ENCODE measurements at places on chromosomes 2 and 18.

- no peak for DNase-seq
Observed at GRCh38 chr2:29528891-29529520, 392.4 kb downstream of the ALK start.

GRCh38 chr2:19671916-19672315 lies 229.9 kb downstream of the TTC32 start:
- no peak for DNase-seq

- DNase-seq: no peak
Observed at GRCh38 chr18:25033747-25034471, 318.1 kb downstream of the ZNF521 start.

- no peak for DNase-seq
Observed at GRCh38 chr2:203744091-203744490, 37.7 kb downstream of the CD28 start.

GRCh38 chr18:33878213-33878612 lies 300.2 kb downstream of the ASXL3 start:
- DNase-seq: no peak

DNA sequence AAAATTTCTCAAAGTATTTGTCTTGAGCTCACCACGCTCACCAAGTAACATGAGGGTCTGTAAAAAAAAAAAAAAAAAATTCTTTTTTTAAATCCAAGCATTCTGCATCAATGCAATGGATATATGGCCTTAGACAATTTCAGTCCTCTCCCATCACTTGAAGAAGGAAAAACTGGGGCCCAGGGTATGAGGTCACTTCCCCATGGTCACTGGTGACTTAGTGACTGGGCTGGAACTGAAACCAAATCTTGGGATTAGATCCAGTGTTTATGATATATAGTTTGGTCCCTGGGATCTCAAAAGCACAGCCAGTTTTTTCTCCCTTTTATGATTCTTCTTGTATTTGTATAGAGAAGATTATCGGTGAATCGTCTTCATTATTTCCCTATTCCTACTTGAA lies 477.9 kb upstream of the TNP1 start:
- DNase-seq: no peak

- DNase-seq: peak; percentile 85
Observed at GRCh38 chr2:28810384-28811285, at the start of gene SPDYA. SPDYA (plus strand) TSS chr2:28810834; CDS start chr2:28816015, 5,181 bp downstream.

DNA sequence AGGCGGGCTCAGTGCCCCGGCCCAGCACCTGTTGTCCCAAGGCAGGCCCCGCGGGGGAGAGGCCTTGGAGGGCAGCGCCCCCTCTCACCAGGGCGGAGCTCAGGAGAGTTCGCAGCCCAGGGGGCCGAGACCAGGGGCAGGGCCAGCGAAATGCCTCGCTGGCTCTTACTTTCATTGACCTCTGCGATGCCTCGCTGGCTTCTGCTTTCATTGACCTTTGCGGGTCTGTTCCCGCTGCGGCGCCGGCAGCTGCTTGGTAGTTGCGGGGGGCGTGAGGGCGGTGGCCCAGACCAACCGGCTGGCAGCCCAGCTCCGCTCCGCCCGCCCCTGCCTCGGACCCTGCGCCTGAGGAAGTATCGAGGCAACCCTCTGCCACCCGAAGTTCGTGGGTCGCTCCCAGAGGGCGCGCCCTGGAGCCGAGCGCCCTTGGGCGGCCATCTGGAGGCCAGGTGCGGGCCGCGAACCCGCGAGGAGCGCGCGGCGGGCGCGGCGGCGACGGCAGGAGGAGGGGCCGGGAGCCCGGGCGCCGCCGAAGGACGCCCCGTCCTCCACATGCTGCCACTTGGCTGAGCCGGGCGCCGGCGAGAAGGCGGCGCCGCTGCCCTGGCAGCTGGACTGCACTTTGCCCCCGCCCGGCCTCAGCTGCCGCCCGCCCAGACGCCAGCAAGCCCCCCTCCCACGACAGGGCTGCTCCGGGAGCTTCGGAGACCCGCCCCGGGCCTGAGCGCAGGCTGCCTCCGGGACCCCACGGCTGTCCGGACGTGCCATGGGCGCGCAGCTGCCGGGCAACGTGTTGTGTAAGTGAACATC lies 118.0 kb upstream of the MSTN start:
- peak; percentile 16 for DNase-seq

- no peak for DNase-seq
Observed at GRCh38 chr18:37230768-37231167, 334.8 kb downstream of the CELF4 start.

GRCh38 chr18:9421901-9422327 lies 53.4 kb upstream of the RALBP1 start:
- no peak for DNase-seq

- no peak for DNase-seq
Observed at GRCh38 chr2:59690849-59691248, 862.6 kb downstream of the BCL11A start.

- no peak for DNase-seq
Observed at GRCh38 chr2:169806586-169806985, 7.9 kb downstream of the SSB start.

DNA sequence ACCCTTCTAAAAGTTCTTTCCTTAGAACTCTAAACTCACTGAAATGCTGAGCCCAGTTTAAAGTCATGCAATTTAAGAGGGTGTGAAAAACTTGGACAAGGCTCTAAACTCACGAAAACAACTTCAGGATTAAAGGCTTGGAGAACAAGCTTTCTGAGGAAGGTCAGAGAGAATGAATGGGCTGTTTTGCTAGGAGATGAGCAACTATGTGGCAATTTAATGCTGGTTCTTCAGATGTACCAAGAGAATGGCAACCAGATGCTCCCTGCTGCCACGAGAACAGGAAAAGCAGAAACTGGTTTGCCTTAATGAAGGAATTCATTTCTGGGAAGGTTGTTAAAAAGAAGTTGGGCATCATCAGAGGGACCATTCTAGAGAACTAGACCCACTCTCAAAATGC lies 77.8 kb upstream of the PMAIP1 start:
- DNase-seq: no peak

- no peak for DNase-seq
Observed at GRCh38 chr2:157786663-157787363, 89.3 kb downstream of the ACVR1 start.

DNA sequence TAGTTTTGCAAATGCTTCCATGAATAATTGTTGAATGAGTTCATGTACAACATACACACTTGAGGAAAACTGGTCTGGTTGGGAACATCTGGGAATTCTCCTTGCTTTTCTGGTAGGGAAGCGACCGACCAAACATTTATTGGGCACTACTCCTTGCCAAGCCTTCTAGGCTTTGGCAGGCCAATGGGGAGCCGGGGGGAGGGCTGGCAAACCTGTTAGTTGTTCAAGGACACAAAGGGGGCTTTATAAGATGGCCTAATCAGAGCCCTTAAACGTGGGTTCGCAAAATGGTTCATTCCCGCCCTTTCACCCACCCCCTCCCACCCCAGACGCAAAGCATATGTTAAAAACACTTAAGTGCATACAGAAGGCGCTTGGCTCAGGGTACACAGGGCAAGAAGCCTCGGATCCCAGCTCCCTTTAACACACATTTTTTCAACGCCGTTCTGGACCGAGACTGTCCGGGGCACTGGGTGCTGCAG lies 844 bp upstream of the VSNL1 start:
- no peak for DNase-seq

GRCh38 chr2:147182260-147182659 lies 662.6 kb upstream of the ACVR2A start:
- no peak for DNase-seq

- peak; percentile 4 for DNase-seq
Observed at GRCh38 chr2:40797120-40797519, 345.2 kb upstream of the SLC8A1 start.

DNA sequence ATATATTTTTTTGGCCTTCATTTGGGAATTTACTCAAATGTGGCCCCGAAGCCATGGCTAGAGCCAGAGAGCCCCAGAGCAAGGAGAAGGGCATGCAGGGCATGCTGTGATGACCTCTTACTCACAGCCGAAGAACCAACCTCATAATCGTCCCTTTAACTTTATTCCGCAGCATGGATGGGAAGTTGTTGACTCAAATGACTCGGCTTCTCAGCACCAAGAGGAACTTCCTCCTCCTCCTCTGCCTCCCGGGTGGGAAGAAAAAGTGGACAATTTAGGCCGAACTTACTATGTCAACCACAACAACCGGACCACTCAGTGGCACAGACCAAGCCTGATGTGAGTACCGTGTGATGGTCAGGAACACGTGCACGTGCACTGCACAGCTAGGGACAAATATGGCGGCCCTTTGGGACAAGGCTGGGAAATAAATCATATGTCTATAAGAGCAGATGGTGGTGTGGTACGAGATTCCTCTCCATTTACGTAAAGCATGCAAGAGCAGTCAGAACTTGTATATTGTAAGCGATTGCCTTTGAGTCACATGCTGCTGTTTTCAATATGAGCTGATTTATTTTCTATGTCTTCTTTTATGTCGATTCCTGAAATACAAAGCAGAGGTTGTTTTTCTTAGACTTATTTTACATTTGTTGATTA lies 280.9 kb downstream of the NEDD4L start:
- DNase-seq: no peak

DNA sequence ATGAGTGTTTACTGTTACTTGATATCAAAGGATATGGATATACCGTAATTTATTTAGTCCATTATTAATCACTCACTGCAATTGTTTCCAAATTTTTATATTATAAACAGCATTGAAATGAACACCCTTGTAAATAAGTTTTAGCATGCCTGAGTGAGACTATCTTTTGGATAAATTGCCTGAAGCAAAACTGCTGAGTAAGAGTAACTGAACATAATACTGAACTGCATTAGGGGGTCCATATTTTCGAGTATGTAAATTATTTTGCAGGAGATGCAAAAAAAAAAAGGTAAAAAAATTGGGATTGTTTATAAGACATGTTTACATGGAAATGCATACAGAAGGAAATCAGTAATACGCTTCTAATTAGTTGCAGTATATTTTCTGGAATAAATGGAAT lies 215.6 kb upstream of the SMAD7 start:
- DNase-seq: no peak

DNA sequence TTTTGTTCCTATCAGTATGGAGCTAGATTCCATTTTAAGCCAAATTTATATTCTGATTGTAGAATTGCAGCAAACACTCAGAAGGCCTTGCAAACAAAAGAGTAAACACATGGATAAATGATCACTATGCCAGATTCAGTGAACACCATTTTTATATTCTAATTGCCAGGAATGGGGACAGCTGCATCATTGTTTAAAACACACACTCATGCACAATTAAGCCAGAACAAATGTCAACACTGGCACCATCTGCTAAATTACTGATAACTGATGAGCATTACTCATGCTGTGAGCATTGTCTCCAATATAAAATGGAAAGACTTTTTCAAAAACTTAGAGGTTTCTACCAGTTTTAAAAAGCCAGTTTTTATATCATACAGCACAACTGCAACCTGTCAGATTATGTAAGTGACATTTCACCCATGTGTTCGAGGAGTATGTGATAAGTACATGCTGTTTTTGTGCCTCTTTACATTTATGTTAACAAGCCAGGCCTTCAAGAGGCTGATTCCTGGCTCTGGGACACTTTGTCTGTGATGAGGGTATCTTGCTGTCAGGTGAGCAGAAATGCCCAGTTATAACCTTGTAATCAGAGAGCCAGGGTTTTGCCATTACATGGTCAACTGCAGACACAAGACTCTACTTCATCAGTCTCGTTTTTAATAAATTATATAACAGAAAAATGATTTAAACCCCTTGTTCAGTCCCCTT lies 4.4 kb upstream of the ST8SIA5 start:
- no peak for DNase-seq

DNA sequence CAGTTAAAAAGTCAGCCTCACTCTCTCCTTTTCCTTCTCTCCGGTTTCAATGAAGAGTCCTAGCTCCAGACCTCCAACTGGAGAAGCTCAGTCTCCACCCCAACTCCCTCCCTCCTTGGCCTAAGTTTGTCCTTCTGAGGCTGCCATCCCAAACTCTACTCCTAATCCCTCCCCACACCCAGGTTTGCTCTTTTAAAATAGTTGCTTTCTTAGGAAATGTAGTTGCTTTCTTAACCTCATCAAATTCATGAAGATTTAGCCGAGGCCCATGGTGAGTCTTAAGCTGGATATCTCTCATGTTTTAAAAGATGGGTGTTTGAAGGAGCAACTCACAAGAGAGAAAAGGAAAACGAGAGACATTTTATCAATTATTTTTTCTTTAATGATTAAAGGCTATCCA lies 937 bp upstream of the LANCL1 start:
- peak; percentile 34 for DNase-seq

DNA sequence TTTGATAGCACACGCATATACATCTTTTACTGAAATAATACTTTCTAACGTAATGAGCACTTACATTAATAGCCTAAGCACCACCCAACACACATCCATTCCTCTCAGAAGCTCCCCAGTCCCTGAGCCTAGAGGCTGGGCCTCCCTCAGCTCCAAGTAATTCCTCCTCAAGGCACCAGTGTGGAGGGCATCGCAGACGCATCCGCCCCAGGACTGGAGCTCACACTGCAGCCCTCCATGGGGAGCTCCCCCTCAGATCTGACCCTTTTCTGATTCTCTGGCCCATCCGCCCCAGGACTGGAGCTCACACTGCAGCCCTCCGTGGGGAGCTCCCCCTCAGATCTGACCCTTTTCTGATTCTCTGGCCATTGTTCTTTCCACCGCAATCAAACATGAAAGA lies 60.4 kb upstream of the SNTG2 start:
- DNase-seq: no peak

DNA sequence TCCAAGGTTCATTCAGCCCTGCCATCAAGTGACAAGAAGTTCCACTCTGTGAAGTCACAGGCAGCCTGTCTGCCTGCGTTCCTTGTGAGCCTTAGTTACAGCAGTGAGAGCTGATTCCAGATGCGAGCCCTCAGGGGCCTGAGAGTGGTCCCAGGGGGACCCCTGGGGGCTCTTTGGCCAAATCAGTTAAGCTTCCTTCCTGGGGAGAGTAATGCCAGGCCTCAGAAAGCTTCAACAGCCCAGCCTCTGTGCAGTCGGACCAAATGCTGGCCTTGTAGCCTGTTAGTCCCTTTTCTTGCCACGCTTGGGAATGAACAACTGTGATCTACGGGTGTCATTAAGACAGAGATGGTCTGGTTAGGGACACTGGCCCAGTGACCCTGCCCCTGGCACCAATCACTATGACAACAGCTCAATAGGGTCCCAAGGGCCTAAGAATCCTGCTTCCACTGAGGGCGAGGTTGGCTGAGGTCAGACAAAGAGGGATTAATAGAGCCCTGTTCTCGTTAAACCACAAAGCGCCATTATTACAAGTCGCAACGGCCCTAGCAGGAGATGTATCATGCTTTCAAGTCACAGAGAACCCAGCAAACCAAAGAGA lies 50.9 kb downstream of the HS1BP3 start:
- no peak for DNase-seq

GRCh38 chr2:50346629-50347357 lies 685.1 kb downstream of the NRXN1 start:
- no peak for DNase-seq

- no peak for DNase-seq
Observed at GRCh38 chr18:43805646-43806194, 528.4 kb upstream of the SYT4 start.

- no peak for DNase-seq
Observed at GRCh38 chr2:10278763-10279471, 23.8 kb upstream of the HPCAL1 start.

DNA sequence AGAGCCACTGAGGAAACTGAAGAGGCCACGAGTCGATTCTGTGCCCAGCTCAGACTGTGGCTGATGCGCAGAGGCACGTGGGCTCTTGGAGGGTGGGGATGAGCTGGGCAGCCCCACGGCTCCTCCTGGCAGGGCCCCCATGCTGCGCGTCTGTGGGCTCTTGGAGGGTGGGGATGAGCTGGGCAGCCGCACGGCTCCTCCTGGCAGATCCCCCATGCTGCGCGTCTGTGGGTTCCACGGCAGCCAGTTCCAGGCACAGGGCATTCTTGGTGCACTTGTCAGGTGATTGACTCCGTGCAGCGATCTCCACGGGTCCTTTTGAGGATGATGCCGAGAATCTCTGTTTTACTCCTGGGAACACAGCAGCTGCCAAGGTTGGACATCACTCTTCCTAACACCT lies 138.1 kb upstream of the ZNF236 start:
- no peak for DNase-seq
